Brain microvascular endothelial cell (primary cell): ENCODE measurements at places on chromosomes 3 and 15.

DNA sequence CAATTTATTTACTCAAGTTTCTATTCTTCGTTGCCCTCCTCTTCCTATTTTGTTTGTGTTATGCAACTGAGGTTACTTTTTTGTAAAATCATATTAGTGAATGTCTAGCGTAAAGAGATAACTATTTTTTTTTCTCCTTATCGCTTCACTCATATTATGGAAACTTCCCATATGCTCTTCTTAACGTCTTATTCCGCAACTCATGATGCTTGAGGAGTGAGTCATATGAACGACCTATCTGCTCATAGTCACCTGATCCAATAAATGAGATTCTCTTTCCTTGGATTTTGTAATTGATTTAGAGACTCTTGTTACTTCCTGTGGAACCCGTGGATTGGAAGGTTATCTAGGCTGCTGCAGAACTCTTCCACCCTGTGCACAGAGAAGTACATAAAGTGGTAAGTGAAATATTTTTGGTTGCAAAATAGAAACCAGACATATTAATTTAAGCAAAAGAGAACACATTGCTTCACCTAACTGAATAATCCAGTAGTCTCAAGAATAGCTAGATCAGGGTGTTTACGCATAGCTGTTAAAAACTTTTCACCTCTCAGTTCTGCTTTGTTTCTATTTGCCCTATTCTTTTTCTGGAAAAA, 719.3 kb upstream of the SGO1 start:
- no peak for DNase-seq

GRCh38 chr3:184227481-184227935, 1.9 kb upstream of the VWA5B2 start:
- DNase-seq: no peak

- no peak for DNase-seq
Measured at GRCh38 chr3:133572158-133573053, 1.1 kb upstream of the CDV3 start.

- DNase-seq: no peak
Measured at GRCh38 chr3:122636697-122637096, 43.9 kb upstream of the PARP14 start.

GRCh38 chr15:66946578-66947164, 118.7 kb upstream of the SMAD3 start:
- DNase-seq: peak; percentile 62

DNA sequence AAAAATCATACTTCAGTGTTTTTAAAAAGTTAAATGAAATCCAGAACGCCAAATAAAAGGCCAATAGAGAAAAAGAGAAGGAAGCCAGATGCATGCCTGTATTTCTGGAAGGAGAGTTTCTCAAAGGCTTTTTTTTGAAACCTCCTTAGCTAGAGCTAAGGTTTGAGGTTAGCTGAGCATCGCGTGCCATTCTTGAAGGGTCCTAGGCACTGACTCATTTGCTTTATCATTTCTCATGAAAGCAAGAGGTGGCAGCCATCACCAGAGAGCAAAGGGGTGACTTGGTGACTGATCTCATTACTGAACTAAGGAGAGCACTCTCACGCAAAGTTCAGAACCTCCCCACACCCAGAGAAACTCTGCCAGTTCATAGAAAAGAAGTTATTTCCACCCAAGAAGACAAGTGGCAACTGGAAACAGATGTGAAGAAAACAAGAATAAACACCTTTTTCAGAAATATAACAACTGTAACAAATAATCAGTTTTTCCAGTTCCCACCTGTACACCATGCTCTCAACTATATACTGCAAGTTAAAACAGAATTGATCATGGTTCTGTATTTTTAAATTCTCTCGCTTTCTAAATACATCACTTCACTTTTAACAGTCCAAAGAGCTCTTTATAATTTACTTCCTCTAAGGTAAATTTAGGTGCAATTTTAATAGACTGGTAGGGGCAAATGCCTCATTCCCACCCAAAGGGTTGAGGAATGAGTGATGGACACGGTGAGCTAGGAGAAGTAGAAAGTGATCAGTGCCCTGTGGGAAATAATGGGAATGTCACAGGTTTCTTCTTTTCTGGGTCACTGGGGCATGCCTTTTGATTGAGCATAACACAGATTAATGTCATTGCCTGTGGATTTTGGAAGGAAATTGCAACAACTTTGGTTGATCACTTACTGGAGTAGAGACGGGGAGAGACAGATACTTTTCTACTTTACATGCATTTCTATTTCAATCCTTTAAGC, 24.7 kb downstream of the GPR15 start:
- DNase-seq: peak; percentile 36

DNA sequence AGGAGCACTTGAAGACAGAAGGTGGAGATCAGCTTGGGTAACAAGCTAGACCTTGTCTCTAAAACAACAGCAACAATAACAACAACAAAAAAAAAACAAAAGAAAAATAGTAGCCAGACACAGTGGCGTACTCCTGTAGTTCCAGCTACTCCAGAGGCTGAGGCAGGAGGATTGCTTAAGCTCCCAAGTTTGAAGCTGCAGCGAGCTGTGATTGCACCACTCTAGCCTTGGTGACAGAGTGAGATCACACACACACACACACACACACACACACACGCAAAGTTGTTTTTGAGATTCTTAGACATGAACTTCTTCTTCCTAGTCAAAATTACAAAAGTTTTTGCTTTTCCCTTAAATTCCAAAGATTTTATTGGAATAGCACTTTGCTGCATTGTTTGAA, 93.0 kb upstream of the IGSF10 start:
- DNase-seq: peak; percentile 36

- DNase-seq: peak; percentile 41
Measured at GRCh38 chr3:112739252-112739965, 98.5 kb upstream of the CCDC80 start.

GRCh38 chr3:130811557-130811956, 64.9 kb upstream of the PIK3R4 start:
- no peak for DNase-seq

GRCh38 chr15:48402427-48403177, 71.4 kb downstream of the DUT start:
- DNase-seq: no peak

DNA sequence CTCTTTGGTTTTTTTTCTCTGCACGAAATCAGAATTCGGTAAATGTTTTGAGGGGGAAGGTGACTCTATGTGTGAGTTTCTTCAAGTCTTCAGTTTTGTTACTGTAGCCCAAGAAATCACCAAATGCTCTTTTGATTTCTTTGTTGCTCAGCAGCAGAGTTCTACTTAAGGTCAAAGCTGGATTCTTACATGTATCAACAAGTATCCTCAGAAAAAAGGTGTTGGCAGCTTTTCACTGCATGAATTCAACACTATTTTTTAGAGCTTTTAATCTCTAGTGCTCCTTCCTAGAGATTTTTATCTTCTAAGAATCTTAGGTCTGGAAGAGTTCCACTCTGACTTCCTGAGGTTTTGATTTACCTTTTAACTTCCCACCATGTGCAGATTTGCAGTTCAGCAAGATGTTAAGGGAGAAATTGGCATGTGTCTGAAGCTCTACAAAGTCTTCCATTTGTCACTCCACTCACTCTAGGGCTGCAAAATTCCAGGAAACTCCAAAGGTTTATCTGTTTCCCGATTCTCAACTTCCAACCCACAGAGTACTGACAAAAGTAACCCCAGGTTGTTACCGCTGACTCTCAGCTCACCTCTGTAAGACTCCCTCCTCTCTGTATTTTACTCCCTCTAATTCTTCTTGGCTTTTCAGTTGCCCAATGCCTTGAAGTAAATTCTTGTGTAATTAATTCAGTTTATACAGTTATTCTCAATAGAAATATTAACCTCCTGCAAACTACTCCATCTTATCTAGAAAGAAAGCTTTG, 13.3 kb upstream of the CD200 start:
- no peak for DNase-seq

DNA sequence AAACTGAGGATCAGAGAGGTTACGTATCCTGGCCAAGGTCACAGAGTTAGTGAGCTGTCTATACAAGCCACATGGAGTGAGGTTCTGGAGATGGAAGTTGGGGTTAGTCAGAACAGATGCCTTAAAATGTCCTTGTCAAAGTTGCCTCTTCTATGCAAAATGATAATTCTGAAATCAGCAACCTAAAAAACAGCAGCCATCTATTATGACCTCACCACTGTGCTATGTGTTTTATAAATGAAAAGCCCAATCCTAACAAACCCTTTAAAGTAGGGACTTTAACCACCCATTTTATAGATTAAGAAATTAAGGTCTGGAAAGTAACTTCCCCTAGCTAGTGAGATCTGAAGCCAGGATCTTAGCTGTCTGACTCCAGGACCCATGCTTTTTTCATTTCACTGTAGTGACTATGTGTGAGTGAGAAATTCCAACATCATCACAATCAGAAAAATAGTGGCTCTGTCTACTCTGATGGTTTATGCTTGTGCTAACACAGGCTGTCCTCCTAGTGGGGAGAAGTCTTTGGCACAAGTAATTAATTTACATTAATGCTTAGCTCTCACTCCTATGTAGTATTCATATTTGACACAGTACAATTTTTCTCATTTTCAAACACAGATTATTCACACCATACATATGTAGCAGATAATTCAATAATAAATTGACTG, 143.6 kb downstream of the ANO10 start:
- no peak for DNase-seq

- DNase-seq: no peak
Measured at GRCh38 chr15:42359985-42360384, 684 bp downstream of the CAPN3 start.

DNA sequence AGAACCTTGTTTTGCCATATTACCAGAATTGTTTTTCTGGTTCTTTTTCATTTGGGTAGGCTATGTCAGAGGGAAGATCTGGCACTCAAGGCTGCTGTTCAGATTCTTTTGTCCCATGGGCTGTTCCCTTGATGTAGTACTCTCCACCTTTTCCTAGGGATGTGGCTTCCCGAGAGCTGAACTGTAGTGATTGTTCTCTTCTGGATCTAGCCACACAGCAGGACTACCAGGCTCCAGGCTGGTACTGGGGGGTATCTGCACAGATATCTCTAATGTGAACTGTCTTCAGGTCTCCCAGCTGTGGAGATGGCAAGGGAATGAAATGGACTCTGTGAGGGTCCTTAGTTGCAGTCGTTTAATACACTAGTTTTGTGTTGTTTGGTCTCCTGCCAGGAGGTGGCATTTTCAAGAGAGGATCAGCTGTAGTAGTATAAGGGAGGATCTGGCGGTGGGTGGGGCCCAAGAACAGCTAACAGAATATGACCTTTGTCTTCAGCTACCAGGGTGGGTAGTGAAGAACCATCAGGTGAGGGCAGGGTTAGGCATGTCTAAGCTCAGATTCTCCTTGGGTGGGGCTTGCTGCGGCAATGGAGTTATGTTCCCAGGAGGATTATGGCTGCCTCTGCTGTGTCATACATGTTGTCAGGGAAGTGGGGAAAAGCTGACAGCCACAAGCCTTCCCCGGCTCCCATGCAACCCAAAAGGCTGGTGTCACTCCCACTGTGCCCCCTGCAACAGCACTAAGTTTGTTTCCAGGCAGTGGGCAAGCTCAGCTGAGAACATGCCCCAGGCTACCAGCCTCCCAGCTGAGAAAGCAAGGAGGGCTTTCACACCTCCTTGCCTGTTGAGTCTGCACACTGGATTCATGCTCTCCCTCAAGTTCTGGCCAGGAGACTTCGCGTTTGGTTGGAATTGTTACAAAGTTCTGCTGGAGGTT, 252.5 kb downstream of the ISL2 start:
- DNase-seq: no peak

DNA sequence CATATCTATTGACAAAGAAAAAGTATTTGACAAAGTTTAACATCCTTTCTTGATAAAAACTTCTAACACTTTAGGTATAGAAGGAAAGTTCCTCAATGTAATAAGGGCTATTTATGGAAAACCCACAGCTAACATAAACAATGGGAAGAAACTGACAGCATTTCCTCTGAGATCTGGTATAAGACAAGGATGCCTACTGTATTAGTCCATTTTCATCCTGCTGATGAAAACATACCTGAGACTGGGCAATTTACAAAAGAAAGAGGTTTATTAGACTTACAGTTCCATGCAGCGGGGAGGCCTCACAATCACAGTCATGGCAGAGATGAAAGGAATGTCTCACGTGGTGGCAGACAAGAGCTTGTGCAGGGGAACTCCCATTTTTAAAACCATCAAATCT, 17.8 kb upstream of the CLDN1 start:
- no peak for DNase-seq

GRCh38 chr3:142693136-142693853, 30.5 kb upstream of the TRPC1 start:
- no peak for DNase-seq

DNA sequence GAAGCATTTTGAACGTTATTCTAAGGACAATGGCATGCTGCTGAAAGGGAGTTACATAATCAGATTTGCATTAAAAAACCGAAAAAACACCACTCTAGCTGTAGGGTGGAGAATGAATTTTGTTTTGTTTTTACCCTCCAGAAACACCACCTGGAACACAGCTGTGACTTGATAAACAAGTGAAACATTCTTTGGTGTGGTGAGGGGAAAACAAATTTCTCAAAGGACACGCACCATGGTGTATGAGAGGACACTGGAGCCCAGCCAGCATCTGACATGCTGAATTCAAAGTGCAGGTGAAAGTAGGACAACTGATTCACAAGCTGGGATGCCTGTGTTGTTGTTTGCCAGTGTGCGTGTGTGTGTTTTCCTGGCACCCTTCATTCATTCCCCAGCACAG, 554.5 kb upstream of the TBL1XR1 start:
- DNase-seq: no peak

DNA sequence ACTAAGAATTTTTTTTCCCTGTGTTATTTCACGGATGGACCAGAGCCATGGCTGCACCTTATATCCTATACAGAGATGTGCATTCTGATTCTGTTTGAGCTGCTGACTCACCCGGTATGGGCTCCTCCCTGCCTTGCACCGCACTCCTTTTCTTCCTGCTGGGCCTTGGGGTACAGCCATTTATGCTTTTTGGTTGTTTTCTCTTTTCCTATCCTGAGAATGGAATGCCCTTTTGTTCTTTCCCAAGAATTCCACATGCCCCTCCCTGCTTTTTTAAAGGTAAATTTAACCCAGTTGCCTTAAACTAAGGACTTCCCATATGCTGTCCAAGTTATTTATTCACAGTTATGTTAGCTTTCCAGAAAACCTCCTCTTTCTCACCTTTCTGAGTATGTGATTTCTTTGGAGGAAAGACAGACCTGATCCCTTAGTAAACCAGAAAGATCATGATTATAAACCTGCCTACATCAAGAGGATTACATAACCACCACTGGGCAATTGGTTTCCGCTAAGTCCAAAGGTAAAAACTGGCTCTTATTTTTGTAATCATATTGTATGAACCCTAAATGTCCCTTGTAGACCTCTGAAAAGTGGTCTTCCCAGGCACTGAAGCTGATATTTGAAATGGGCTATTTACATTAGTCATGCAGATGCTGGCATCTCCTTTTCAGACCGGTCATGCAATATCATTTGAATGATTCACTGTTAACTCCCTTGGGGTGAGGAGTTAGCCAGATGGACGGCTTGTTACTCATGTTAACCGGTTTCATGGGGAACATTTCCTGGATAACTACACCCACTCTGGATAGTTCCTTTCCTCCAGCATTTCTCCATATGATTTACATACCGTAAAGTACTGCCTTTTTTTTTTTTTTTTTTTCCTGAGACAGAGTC, 45.5 kb downstream of the TMOD3 start:
- DNase-seq: peak; percentile 96

- DNase-seq: no peak
Measured at GRCh38 chr3:32564195-32564594, 6.5 kb downstream of the DYNC1LI1 start.

- DNase-seq: peak; percentile 42
Measured at GRCh38 chr3:49638445-49638844, 35.7 kb upstream of the APEH start.

GRCh38 chr15:96349857-96350720, 19.6 kb downstream of the NR2F2 start:
- DNase-seq: no peak
